ENCODE measurements at places on chromosomes 1 and 21.

- DNase-seq = no peak
Observed at GRCh38 chr1:92201973-92202372, 15.7 kb upstream of the C1orf146 start.

DNA sequence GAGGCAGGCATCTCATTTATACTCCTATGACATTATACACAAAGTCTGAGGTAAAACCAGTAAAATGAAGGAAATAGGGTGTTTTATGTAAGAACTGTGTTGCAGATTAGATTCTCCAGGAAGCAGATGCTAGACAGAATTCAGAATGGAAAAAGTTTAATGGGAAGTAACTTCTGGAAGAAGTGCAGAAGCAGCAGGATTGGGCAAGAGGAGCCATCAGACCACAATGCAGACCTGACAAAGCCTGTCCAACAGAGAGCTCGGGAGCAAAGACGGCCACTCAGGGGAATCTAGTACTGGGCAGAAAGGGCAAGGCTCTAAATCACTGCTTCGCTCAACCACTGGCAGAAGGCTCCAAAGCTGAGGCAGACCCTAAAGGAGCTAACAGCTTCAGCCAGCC lies 33.7 kb downstream of the FBXO42 start:
- no peak for DNase-seq

DNA sequence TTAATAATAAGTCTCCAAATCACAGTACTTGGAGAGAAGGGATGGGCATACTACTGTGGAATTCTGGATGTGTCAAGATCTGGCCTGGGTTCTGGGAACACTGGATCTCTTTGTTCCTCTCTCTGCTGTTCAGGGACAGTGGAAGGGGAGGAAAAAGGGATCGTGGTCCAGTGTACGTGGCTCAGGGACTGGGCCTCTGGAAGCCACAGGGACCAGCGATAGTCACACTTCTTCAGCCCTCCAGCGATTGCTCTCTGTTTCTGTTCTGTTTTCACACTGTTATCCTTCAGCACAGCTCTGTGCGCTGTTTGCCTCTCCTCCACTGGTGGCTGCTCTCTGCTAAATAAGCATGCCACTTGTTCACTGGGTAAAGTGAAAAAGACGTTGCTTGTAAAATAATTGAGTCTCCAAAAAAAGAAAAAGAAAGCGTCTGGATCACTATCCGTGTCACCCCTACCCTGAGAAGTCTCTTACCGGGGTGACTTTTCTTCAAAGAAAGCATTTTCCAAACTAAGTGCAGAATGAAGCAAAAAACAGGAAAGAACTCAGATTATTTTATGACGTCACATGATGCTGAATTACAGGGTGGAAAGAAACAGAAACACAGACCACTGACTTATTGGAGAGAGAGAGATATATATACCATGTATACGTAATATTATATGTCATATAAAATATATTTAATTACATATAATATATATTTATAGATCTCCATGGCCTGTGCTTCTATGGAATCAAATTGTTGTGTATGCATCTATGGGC lies 279.4 kb downstream of the RGS7 start:
- no peak for DNase-seq

- DNase-seq = no peak
Observed at GRCh38 chr1:2811533-2811918, 10.0 kb upstream of the TTC34 start.

- no peak for DNase-seq
Observed at GRCh38 chr1:9315411-9316079, 22.9 kb downstream of the SPSB1 start.

- no peak for DNase-seq
Observed at GRCh38 chr1:98556521-98557158, 104.9 kb upstream of the SNX7 start.

DNA sequence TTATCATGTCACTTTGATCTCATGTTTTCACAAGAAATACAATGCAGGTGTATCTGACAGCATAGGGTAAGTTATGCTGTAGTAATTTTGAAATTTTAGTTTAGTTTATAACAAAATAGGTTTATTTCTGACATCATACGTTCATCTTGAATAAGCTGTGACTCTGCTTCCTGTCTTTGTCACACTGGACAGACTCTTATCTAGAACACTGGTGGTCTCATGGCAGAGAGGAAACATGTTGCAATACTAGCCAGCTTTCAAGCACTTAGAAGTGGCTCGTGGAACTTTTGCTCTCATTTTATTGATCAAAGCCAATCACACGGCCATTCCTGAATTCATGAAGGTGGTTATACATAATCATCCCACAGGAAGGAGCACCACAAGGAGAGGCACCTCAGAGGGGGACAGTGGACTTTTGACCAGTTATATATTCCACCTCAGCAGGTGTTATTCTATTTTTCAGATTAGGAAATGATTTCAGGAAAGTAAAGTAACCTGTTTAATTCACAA lies 46.5 kb downstream of the CYP2J2 start:
- no peak for DNase-seq

DNA sequence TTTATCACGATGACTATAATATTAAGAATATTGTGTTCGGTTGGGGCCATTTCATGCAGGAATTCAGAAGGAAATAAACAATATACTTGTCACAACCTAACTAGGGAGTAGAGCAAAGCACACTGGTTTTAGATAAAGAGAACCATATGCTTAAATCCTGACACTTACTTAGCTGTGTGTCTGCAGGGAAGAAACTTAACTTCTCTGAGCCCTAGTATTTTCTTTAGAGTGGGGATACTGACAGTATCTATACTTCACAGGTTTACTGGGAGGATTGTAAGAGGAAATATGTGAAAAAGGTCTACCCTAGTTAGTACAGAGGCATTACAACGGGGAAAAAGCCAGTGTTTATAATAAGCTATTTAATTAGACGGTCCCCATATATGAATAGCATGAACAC lies 72.9 kb downstream of the IARS2 start:
- no peak for DNase-seq

DNA sequence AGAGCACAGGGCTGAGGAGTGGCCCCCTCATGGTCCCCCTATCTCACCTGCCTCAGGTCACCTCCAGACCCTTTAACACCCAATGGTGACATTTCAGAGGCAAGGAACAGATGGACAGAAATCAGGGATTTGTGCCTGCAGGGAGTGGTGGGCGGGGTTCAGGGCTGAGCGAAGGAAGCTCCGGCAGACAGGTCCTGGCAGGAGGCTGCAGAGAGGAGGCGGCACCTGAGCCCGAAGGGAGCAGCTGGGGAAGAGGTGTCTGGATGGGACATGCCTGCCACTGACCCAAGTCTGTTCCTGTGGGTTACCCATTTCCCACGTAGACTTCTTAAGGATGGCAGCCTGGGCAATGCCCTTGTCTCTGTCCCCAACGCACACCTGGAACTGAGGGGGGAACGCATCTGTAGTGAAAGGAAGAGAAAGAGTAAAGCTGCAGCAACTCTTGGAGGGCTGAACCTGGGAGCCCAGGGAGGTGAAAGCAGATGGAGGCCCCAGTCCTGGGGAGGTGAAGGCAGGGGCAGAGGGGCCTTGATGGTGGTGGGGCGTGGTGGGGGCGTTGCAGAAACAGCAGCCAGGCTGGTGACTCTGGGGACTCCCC lies 61.6 kb upstream of the ADARB1 start:
- no peak for DNase-seq

- DNase-seq = no peak
Observed at GRCh38 chr1:233897325-233898162, 6.9 kb upstream of the SLC35F3 start.

DNA sequence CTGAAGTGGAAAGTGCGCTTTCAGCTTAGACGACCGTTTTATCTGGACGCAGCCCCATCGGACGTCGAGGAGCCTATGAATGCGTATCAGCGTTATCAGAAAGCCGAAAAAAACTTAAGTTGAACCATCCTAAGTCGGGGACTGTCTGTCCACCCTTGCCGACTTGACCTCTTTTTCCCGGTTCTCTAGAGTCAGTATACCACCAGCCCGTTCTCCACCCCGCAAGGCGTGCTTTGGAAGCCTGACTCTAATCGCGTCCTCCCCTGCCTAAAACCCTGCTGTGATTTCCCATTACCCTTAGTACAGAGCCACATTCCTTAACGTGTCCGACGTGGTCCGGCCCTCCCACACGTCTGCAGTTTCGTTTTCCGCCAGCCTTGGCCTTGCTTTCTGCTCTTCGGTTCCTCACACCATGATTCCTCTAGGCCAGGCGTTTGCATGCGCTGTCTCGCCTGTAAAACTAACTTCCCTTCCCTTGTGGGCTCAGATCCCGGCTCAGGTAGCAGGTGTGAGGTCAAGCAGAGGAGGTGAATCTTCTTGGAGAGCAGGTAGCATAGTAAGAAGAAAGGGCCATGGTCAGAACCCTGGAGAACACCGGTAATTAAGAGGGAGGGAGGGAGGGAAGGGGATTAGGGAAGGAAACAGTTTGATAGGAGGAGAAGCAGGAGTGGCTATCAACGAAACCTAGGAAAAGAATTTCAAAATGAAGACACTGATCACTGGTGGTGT lies 865 bp downstream of the ADPRS start:
- DNase-seq = no peak

GRCh38 chr1:173485401-173485800 lies 8.3 kb downstream of the PRDX6 start:
- no peak for DNase-seq

DNA sequence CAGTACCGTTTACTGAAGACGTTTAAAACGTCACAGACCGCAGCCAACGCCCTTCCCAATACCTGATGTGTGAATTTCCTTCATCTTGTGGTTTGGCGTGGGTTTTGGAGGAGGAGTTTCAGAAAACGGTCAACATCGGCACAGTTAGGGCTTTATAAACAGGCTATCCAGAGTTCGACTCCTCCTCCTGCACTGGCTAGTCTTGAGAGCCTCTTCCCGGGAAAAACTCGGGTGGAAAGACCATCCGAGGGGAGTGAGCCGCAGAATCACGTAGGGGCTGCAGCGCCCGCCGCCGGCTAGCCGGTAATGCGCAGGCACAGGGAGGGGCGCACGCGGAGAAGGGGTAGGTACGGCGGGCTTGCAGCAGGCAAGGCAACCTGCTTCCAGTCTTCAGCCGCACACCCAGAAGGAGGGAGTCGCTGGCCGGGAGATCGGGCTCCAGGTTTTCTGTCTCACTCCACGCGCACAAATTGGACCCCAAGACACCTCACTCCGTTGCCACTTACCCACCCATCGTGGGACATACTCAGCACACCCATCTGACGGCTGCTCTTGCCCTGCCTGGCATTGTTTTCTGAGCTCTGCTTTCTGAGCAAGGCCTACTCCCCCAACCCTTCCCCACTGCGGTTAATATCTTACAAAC lies 25.4 kb downstream of the SLC19A2 start:
- no peak for DNase-seq

DNA sequence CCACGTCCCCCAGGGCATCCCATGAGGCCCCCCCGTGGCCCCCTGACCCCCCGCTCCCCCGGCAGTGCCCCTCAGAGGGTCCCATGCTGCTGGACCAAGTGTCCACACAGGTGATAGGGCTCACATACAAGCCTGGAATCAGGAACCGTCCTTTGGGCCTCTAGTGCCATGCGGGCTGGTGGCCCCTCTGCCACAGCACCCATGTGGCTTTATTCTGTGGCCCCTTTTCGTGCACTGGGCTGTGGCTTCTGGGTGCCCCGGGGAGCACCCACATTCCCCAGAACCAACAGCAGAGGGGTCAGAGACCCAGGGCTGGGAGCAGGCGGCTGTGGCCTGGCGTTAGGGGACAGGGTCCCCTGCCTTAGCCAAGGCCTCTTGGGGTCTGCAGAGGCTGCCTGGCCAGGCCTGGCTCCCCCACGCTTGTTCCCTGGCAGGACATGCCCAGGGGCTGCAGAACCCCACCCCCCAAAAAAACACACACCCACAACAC lies 31.7 kb downstream of the SLC19A1 start:
- no peak for DNase-seq

GRCh38 chr1:71533950-71534349 lies 453.1 kb upstream of the ZRANB2 start:
- DNase-seq = no peak

DNA sequence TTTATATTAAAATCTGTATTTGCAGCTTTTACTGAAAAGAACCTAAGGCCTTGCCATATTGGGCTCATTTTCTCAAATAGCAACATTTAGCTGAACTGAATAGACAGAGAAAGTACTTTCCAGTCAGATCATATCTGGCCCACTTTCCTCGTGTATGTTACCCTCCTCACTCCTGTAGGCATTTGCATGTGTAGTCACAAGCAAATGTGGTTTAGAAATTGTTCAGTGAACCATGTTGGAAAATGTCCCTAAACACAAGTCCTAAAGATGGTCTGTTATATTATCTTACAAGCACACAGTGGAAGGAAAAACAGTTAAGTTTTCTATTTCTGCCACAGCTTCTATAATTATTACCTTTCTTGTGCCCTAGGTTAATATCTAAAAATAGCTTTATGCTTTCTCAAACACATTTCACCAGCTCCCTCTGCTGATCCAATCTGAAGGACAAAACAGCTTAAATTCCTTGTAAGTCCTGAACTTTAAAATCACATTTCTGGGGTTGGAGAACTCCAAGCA lies 606 bp upstream of the FMO4 start:
- no peak for DNase-seq

DNA sequence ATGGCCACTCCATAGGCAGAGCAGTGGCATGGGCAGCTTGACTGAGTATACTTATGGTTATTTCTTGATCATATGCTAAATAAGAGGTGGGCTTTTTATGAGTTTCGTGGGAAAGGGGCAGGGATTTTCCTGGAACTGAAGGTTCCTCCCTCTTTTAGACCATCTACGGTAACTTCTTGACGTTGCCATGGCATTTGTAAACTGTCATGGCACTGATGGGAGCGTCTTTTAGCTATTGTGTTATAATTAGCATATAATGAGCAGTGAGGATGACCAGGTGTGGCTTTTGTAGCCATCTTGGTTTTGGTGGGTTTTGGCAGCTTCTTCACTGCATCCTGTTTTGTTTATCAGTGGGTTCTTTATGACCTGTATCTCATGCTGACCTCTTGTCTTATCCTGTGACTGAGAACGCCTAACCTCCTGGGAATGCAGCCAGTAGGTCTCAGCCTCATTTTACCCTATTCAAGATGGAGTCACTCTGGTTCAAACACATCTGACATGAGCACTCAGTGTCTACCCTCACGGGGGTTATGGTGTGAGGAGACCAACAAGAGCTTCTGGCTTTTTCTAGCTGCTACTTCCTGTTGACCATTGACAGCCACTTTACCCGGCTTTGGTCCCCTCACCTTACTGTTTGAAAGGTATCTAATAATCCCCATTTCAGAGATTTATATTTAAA lies 71.7 kb downstream of the GALNT2 start:
- no peak for DNase-seq

GRCh38 chr1:86538775-86539174 lies 8.1 kb upstream of the CLCA4 start:
- no peak for DNase-seq

- DNase-seq = no peak
Observed at GRCh38 chr1:32346532-32347157, 10.6 kb upstream of the MARCKSL1 start.

- DNase-seq = no peak
Observed at GRCh38 chr1:191255354-191256054, 777.8 kb upstream of the BRINP3 start.

DNA sequence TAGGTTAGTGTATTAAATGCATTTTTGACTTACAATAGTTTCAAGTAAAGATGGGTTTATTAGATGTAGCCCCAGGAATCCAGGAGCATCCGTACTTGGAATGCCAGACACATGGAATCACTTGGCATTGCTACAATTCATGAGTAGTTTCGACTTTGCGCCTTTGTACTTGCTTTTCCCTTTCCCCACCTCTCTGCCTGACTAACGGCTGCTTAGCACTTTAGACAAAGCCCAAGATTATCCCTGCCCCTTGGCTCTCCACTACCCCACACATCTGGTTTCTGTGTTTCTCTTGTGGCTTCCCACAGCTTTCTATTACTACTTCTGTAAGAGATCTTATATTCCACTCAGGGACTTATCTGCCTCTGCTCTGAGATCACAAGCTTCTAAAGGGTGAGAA lies 397.7 kb upstream of the POU3F1 start:
- DNase-seq = no peak

- no peak for DNase-seq
Observed at GRCh38 chr1:226327761-226328162, 18.8 kb upstream of the LIN9 start.
